ENCODE measurements at places on chromosomes 12 and 14.

DNA sequence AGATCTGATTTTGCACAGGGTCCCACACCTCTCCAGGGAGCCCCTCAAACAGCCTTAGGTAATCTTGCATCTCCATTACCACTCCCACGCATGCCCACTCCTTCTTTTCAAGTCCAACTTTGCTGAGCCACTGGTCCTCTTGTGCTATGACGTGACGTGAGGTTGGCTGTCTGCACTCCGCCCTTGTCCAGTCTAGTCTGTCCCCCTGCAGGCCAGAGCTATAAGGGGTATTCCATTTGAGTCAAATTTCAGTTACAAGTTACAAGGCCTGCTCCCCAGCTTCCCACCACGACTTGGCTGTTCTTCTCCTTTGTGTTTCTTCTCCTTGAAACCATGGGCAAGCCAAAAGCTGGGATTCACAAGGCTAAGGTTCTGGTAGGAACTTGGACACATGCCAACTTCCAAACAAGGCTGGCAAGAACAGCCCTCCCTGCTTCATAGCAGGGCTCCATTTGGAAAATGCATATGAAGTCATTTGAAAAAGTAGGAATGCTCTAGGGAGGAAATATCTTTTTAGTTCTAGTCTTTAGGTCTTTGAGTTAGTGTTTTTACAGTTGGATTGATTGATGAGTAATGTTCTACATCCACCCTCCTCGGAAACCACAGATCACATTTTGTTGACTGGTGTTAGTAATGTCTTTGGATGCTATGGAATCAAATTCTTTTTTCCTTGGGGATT is 49.1 kb downstream of the KCNA1 start:
- DNase-seq, result no peak

DNA sequence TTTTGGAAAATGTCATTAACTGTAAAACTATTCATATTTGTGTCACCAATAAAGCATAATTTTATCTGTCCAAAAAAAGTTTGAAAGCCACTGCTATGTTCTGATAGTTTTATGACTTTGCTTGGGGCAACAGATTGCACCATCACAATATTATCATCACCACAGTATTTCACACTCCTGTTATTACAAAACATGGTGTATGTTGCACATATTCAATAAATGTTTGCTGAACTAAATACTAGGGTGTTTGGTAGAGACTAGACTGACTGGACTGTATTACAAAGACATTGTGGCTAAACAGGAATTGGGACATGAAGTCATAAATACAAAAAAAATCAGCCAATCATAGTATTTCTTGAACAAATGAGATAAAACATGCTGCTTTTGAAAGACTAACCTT is 55.1 kb downstream of the PAWR start:
- no peak for DNase-seq

DNA sequence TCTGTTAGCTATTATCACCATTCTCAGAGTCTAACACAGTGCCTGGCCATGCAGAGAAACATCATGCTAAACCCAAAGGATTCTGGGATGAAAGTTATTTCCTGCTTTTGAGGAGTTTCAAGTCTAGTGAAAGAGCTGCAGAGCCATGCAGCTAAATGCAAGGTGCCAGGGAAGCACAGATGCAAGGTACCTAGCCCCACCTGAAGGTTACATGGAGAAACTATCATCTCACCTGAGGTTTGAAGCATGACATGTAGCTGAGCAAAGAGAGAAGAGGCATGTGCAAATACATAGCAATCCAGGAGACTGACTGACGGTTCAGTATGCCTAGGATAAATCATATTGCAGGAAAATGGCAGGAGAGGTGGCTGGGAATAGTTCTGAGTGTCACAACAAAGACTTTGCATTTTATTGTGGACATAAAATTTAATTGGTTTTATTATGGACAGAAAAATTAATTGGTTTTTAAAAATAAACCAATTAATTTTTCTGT is 170.4 kb downstream of the PRKD1 start:
- DNase-seq, result no peak

DNA sequence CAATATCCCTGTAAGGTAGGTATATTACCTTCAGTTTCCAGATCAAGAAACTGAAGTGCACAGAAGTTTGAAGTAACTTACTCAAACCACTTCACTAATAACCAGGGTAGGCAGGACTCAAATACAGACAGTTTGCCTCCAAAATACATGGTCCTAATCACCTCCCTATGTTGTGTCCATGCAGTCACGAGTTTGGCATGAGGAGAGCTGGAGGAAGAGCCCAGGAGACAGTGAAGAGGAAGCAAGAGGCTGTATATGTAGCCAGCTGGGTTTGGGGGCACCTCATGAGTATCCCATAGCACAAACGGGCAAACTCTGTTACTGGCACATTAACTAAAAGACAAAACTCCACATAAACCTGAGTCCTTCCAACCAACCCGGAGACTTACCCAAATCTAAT is 79.2 kb downstream of the DUSP16 start:
- DNase-seq, result no peak

- no peak for DNase-seq
Measured at GRCh38 chr12:96864335-96864734, 42.7 kb upstream of the NEDD1 start.

DNA sequence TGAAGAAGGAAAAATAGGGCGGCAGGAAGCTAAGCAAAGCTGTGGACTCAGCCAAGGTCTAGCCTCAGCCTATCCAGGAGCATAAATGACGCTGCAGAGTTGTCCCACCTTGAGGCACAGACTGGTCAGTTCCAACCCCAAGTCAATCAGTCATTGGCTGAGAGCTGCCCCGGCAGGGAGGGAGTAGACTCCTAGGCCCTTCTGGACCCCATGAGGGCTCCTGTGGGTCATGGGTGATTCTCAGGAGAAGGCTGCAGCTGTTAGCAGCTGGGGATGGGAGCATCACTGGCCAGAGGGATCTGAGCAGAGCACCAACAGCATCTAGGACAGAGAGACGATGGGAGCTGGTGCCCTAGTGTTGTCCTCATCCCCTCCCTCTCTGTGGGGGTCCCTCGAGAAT is 51.8 kb upstream of the ESRRB start:
- no peak for DNase-seq

DNA sequence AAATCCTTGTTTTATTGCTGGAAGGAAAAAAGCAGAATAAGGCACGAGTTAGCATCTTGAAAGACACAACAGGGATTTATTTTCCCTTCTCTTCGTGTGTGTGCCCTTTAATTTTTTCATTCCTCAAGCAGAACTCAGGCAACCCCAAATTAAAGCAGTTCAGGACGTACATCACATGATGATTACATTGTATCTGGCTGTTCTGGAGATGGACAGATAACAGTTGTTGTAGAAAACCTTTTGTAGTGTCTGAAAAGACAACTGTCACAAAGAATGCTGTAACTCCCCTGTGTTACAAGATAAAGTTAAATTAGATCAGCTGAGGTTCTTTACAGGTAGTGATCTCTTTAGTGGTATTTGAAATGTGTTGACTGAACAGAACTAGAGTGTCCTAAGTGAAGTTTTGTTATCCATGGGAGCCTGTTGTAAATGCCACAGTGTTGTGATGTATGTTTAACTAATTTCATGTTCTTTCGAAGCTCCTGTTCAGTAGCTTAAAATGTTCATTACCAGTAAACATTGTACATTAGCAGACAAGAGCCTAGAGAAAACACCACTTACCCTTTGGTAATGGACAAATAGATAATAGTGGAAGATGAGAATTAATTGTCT is 58.5 kb downstream of the TMTC2 start:
- DNase-seq, result no peak

DNA sequence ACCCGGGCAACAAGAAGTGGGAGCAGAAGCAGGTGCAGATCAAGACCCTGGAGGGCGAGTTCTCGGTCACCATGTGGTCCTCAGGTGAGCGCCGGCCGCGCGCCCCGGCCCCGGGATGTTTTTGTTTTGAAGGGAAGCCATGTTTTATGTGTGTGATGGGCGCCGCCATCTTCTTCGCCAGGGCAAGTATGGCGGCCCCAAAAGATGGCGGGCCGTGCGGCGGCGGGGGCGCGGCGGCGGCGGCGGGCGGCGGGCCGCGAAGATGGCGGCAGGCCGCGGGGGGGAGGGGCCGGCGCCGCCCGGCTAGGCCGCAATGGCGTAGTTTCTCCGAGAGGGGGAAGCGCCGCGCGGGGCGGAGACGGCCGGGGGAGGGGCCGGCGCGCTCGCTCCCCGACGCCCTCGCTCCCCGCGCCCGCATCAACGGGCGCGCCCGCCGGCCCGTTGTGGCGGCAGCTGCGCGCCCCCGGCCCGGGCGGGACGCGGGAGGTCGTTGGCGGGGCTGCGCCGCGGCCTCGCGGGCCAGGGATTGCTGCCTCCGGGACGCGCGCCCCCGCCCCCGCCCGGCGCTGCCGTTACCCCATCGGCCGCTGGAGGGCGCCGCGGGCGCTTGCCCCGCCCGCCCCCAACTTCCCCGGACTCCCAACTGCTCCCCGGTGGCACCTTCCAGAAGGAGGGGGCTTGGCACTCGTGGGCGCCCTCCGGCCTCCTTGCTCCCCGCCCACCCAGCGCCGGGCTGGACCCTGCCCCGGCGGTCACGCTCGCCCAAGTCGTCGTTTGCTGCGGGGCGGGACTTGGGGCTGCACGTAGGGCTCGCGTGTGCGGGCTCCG is 1.1 kb downstream of the YY1 start:
- DNase-seq, result peak; percentile 89

- peak; percentile 75 for DNase-seq
Measured at GRCh38 chr14:104976198-104977007, 1.8 kb downstream of the AHNAK2 start.

DNA sequence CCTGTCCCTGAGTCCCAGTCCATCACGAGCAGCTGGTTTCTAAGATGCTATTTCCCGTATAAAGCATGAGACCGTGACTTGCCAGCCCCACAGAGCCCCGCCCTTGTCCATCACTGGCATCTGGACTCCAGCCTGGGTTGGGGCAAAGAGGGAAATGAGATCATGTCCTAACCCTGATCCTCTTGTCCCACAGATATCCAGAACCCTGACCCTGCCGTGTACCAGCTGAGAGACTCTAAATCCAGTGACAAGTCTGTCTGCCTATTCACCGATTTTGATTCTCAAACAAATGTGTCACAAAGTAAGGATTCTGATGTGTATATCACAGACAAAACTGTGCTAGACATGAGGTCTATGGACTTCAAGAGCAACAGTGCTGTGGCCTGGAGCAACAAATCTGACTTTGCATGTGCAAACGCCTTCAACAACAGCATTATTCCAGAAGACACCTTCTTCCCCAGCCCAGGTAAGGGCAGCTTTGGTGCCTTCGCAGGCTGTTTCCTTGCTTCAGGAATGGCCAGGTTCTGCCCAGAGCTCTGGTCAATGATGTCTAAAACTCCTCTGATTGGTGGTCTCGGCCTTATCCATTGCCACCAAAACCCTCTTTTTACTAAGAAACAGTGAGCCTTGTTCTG is 41.6 kb downstream of the DAD1 start:
- no peak for DNase-seq

- no peak for DNase-seq
Measured at GRCh38 chr12:93387780-93388179, 10.1 kb downstream of the NUDT4 start.

- DNase-seq, result no peak
Measured at GRCh38 chr12:22409377-22410164, 75.1 kb upstream of the ST8SIA1 start.

DNA sequence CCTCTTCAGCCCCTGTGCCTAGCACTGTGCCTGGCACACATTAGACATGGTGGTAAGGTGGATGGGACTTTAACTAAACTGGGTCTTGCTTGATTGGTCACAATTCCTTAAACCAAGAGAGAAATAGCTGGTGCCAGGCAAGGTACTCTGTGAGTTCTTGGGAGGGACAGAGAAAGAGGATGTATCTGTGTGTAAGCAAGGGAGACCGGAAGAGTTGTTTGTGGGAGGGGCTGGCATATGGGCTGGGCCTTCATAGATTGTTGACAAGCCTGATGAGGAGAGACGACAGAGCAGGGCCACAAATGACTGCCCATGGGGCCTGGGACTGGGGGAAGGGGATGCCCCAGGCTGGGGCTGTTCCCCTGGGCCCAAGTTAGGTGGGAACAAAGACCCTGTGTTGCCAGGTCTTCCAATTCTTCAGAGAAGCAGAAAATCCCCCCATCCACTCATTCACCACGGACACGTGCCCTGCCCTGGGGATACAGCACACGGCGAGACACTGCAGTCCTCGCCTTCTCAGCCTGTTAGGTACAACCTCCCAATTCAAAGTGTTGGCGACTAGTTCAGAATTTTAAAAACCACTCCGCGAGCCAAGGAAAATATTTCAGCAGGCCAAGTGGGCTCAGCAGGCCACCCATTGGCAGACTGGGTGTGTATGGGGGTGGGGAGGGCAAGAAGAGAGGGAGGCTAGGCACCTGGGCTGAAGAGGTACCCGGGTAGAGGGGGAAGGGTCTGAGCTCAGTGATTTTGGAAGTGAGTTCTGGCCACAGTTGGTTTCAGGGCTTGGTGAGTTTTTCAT is 11.4 kb upstream of the CYP46A1 start:
- no peak for DNase-seq

GRCh38 chr14:92471919-92472318 is 41.7 kb upstream of the RIN3 start:
- DNase-seq, result peak; percentile 82

GRCh38 chr14:58794993-58795762 is 157.4 kb downstream of the DACT1 start:
- DNase-seq, result no peak

DNA sequence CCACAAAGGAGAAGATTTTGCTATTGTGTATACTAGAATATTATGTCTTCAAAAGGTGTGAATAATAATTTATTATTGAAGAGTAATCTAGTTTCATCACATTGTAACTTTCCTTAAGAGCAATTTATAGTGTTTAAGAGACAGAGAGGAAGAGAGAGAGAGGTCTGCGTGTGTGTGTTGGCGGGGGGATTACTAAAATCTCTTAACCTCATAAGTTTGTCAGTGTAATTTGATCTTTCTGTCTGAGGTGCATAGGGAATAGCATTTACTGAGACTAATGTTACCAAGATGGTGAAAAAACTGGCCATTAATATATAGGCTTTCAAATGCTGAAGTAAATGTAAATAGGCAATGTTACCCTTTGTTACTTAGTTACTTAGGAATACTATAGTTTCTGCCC is 48.2 kb upstream of the BTG1 start:
- DNase-seq, result no peak

DNA sequence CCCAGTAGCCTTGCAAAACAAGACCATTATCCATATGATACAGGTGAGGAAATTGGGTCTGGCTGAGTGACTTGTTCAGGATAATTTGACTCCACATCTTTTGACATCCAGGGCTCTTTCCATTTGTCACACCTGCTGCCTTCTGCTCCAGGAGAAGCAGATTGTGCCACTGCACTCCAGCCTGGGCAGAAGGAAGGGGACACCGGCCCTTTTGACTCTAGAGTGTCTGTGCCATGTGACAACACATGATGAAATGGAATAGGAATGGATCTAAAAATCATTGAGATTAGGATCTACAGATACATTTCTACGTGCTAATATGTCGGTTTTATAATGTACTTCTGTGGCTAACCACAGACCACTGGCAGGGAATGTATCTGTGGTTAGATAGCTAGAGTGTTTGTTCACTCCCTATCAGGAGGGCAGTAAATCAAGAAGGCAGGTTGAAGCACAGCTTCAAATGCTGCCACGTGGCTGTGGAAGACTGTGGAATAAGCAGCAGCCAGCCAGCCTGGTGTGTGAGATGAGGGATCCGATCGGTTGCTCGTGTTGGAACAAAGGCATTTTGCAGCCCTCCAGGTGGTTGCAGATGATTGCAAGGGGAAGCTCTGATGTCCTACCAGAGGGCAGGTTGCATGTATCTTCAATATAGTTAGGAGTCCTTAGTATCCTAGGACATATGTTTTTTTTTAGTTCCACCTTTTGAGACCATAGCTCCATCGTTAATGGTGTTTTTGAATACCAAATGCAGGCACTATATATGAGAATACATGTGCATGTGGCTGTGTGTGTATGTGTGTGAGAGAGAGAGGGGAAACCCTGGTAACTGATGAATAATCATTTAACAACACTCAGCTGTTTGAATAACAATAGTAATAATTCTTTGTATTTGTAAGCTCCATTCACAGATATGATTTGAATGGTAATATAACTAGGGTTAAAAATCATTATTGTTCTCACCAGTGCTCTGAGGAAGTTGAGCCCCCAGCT is 28.6 kb downstream of the EML1 start:
- DNase-seq, result peak; percentile 32

Data from LoVo (cell line).